Smooth muscle cell of the brain vasculature (primary cell): ENCODE measurements at places on chromosomes 16 and 17.
A peak's percentile ranks its signal among the peaks of the same experiment; 100 is the strongest.

DNA sequence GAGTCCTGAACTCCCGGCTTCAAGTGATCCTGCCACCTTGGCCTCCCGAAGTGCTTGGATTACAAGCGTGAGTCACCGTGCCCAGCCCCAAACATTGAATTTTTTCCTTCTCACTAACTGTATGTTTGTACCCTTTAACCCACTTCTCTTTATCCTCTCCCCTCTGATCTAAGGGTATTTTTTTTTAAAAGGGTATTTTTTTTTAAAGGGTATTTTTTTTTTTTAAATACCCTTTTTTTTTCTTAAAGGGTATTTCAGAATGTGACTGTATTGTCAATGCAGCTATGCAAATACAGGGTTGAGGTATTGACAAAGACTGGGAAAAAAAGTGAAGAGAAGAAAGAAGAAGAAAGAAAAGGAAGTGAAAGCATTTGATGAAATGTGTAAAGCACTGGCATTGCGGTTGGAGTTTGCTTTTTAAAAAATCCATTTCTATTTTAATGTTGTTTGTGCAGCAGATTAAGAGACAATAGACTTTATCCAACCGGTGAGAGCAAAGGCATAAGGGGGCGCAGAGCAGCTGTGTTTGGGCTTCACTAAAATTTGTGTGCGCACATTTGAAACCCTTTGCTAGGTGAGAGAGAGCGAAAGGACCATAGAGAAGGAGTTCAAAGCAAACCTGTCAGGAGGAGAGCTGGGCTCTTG lies 42.4 kb downstream of the SYT17 start:
- DNase-seq: no peak

- no peak for DNase-seq
Measured at GRCh38 chr16:28910086-28911031, 14.7 kb downstream of the RABEP2 start.

DNA sequence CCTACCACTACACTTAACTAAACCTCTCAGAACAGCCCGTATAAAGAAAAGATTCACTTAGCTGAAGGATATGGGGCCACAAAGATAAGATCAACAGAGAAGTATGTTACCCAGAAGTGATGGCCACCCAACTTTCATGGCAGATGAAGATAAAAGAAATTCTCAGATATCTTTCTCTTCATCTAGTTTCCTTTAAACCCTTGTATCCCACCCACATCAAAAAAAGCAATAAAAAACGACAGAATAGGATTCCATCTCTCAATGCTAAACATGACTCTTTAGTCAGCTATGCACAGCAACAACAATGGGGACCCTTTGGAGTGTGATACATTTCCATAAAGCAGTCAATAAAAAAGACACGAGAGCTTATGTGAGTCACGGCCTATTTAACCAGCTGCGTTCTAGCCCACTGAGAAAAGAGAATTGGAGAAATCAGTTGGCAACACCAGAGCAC lies 86.6 kb downstream of the SNX11 start:
- no peak for DNase-seq

- DNase-seq: no peak
Measured at GRCh38 chr17:29714146-29714545, 91.4 kb upstream of the CORO6 start.

- DNase-seq: no peak
Measured at GRCh38 chr17:4807605-4808377, 839 bp downstream of the PLD2 start.

- DNase-seq: no peak
Measured at GRCh38 chr17:50125420-50125997, 4.5 kb downstream of the SAMD14 start.

DNA sequence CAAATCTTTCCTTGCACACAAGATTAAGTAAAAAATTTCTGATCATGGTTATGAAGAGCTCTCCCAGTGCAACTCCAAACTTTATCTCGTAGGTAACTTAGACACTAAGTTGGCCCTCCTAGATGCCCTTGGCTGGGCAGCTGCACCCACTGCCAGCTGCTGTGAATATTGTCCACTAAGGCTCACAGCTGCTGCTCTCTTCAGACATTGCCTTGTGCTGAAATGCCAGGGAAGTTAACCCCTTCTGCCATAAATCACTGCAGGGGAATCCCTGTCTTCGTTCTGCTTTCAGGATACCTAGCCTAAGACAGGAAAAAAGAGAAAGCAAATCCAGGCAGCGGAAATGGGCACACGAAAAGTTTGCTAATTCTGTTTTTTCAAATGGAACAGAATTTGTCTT lies 106.4 kb downstream of the IRX5 start:
- no peak for DNase-seq

DNA sequence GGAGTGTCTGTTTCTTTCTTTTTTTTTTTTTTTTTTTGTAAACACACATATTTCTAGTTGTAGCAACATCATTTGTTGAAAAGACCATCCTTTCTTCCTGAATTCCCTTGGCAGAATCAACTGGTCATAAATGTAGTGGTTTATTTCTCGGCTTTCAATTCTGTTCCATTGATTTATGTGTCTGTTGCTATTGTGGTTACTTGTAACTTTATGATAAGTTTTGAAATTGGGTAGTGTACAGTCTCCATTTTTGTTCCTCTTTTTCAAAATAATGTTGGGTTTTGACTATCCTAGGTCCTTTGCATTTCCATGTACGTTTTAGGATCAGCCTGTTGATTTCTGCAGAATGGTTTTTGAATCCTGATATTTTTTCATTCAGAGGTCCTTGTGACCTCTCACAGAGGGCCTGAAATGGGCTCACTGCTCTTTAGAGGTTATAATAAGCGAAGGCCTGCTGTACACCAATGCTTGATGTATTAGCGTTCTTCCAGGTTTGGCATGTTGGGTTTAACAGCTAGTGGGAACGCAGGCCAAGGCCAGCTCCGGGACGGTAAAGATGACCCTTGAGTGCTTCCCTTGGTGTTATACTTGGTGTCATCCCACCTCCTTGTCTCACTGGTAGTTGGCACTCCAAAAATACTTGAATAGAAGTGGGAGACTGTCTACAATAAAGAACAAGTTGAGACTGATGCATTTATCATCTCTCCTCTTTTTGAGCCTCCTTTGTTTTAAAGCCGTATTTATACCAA lies 43.8 kb downstream of the ZNRF1 start:
- no peak for DNase-seq

DNA sequence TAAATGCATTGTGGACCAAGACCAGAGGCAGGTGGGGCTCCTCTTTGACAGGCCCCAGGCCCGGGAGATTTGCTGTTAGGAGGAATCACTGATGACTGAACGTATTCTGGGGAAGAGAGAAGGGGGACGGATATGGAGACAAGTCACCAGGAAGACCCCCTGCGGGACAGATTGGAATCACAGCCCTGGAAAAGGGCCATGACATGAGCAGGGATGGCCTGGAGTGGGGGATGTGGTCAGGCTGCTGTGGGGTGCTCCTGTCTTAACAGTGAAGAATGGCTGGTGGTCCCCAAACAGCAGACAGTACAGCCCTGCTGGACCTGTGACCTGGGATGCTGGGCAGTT lies 23.7 kb upstream of the MGAT5B start:
- DNase-seq: no peak

- DNase-seq: no peak
Measured at GRCh38 chr16:54677308-54677950, 253.2 kb upstream of the IRX5 start.

- no peak for DNase-seq
Measured at GRCh38 chr16:7482032-7482431, 149.4 kb downstream of the RBFOX1 start.

DNA sequence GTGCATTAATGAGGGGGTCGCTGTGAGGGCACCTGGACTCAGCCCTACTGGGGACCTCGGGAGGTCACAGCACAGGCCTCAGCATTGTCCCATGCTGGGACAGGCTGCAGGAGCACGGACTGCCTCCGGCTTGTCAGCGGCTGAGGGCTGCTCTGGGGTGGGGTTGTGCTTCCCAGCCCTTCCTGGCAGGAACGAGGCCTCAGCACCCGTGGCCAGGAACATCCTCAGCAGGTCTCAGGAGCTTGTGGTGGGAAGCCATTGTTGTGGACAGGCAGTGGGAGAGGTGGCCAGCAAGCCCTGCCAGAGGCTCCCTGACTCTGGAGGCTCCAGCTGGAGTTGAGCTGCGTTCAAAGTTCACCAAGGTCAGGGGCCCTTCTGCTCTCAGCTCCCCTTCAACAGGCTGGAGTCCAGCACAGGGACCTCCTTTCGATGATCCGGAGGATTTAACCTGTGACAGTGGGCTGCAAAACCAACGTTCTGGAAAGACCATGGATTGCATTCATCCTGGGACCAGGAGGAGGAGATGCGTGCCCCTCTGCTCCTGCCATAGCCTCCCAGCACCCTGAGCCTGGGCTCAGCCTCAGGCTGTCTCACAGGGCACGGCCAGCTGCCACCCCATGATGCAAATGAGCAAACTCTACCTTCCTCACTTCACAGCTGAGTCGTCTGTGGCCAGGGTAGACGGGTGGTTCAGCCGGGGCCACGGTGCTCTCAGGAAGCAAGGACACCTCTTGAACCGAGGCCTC lies 32.6 kb downstream of the FOXL1 start:
- DNase-seq: no peak

- DNase-seq: no peak
Measured at GRCh38 chr17:7107012-7107754, 7.4 kb downstream of the ASGR2 start.

- no peak for DNase-seq
Measured at GRCh38 chr16:7390974-7391373, 58.3 kb downstream of the RBFOX1 start.

- DNase-seq: no peak
Measured at GRCh38 chr17:75570772-75571171, 16.8 kb upstream of the MYO15B start.

DNA sequence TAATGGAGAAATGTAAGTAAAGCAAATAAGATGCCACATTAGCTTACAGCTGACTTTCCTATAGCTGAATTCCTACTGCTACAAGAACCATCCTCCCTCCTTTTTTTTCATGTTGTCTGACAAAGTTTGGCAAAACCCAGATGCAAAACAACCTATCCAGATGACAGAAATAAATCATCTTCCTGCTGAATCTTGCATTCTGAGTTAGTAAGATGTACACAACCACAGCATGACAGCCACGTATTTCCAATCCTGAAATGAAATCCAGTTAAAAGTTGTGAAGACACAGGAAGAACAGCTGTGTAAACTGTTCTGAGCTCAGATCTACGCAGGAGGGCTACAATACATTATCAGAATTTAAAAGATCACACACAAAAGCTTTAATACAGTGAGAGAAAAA lies 5.1 kb upstream of the DHX33 start:
- DNase-seq: no peak

GRCh38 chr17:34156741-34157589 lies 98.1 kb upstream of the CCL2 start:
- DNase-seq: no peak

- no peak for DNase-seq
Measured at GRCh38 chr17:15257796-15258512, 7.2 kb downstream of the PMP22 start.

- DNase-seq: no peak
Measured at GRCh38 chr17:16997514-16998429, 25.9 kb upstream of the TNFRSF13B start.

DNA sequence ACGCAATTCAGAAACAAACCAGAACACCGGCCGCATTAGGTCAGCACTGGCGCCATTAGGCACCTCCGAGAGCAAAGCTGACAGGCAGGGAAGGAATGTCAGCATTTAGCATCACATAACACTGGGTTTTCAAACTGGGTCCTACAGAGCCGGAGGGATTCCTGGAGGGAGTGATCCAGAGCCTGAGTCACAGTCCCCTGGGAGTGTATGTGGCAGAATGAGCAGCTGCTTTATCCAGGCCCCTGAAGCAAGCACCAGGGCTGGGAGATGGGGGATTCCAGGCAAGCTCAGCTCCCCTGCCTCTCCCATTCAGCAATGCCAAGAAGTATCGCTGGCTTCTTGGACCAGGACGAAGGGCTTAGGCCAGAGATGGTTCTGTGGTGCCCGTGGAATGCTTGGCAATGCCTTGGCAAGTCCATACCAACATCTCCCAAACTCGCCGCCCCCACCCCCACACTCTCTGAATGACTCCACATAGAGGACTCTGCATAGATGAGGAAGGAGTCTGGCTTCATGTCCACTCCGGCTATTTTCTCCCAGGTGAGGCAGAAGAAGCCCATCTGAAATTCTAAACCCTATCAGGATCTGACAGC lies 20.4 kb downstream of the GAS7 start:
- DNase-seq: no peak

DNA sequence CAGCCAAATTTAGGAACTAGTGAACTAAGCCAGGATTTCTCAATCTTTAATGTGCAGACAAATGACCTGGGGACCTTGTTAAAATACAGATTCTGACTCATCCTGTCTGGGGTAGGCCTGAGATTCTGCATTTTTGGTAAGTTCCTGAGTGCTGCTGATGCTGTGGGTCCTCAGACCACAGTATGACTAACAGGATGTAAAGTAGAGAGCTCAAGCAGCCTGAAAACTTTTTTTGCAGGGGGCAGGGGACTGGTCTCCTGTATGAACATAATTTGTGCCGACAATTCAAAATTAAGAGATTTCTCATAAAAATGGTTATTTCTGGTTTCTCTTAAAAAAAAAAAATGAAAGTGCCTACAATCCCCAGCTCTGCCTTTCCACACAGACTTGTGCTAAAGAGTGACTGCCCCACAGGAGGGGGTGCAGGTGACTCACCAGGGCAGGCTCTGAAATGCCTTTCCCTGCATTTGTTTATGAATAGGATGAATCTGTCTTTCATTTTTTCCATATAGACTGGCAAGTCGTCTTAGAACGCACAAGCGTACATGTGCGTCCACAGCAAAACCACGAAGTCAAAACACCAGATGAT lies 271.5 kb downstream of the PHKB start:
- DNase-seq: peak; percentile 55

DNA sequence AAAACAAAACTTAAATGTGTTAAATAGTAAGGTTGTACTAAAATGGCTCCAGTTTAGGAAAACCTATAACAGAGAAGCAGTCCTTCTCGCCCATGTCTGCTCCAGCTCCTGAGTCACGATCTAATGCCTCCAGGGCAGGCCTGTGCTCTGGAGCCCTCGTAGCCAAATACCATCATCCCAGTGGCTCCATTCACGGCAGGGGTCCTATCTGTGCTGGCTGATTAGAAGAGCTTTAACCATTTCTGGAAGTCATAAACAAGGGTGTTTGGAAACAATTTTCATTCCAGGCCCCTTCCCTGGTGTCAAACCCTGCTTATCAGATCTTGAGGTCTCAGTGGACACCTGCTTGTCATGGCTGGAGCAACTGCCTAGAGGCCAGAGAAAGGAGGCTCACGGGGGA lies 336.9 kb downstream of the SOX9 start:
- DNase-seq: no peak

DNA sequence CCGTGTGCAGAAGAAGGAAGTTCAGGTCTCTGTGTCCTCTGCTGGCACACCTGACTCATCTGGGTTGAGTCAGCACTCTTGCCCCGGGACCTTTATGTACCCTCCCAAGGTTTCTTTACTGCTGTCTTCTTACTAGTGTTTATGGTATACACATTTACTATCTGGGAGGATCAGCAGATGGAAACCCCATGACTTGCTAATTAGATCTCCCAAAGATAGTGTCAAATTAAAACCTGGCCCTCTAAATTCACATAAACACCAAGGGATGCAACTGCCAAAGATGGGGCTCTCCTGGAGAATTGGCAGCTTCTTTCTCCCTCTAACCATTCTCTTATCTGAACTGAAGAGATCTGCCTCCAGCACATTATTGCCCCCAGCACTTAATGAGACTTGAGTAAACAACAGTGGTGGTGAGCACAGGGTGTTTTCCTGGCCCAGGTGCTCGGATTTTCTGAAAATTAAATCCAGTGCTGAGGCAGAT lies 718.1 kb upstream of the SOX9 start:
- no peak for DNase-seq
